ENCODE measurements at places on chromosomes 11 and 22.

DNA sequence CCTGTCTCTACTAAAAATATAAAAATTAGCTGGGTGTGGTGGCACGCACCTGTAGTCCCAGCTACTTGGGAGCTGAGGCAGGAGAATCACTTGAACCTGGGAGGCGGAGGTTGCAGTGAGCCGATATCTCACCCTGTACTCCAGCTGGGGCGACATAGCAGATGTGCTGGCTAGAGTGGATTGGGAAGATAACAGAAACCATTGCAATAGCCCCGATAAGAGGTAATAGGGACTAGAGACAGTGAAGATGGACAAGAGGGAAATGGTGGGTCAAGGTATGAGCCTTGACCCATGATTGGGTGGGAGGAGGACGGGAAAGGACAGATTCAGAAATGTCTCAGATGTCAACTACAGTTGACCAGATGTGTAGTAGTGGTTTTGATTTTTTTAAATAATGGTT is 6.1 kb downstream of the SWAP70 start:
- DNase-seq = no peak

DNA sequence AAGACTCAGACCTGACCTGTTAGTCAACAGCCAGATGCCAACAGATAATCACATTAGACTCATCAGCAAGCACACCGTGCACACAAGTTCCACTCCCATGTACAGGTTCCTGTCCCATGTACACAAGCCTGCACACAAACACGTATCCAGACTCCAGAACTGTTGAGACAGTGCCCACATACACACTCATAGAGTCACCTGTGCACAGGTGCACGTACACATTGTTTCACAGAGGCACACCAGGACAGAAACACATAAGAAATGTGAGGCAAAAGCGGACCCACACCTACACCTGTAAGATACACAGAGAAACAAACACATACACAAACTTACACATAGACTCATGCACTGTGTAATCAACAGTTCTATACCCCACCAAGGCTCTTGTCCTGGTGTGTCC is 2.7 kb upstream of the ZNF74 start:
- no peak for DNase-seq

DNA sequence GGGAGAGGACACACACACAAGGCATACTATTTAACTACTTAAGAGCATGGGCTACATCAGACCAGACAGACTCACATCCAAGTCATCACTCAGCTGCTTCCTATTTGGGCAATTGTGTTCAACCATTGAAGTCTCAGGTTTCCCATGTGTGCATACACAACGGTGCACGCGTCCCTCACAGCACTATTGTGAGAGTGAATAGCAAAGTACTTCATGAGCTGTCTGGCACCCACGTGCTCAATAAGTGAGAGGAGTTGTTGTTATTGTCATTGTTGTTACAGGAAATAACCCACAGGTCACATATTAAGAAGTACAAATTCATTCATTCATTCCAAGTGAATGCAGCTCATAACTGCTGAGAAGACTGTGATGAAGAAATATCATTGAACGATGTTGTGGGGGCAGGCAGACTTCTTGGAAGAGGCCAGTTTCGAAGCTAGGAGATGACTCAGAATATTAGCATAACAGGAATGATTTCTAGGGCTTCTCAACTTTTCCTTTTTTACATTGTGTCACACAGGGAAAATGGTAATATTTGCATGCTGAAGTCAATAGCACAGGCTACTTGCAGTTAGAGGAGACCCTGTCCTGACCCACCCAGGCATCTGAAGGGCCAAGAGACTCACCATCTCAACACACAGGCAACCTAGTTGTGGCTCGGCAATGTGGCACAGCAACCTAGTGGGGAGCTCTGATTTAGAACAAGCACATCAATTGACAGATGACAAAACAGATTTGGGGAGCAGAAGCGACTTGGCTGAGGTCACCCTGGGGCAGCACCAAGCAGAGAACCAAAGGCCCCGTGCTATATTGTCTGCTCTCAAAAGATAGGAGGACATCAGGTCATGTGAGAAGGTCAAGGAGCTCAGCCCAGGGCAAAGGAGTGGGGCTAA is 606.0 kb downstream of the BUD13 start:
- no peak for DNase-seq

DNA sequence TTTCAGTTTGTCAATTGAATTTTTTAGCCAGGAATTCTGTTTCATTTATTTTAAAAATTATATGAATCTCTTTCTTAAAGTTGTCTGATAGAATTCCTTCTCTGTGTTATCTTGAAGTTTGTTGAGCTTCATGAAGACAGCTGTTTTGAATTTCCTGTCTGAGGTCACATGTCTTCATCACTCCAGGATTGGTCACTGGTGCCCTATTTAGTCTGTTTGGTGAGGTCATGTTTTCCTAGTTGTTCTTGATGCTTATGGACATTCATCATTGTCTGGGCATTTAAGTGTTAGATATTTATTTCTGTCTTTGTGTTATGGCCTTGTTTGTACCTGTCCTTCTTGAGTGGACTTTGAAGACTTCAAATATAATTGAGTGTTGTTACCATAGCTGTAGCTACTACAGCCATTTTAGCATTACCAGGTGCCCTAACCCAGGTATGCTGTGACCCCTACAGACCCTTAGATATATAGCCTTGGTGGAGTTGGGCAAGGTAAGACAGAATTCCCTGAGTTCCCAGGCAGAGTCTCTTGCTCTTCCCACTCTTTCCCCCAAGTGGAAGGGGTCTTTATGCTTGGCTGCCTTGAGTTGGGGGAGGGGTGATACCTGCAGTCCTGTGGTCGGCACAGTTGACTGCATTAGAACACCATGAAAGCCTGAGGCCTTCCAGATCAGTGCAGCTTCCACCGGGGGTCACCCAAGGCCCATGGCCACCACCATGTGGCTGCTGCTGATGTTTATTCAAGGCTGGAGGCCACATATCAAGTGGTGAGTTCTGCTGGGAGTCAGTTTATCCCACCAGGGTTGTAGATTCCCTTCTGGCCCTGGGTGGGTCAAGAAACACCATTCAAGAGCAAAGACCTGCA is 229.6 kb downstream of the DYNC2H1 start:
- DNase-seq = peak; percentile 41

DNA sequence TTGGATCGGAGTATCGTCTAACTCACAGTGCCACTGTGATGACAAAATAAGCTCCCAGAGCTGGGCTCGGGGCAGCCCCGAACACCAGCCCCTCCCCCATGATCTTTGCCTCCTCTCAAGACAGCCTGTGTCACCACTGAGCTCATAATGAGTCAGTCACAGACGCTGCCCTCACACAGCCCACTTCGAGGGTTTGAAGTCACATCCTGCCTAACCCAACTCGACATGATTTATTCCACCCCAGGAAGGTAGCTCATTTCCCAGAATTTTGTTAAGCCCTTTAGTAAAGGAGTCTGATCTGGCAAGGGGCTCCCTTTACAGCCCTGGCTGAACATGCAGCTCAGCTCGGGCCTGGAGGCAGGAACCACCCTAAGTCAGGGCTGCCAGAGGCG is 22.8 kb downstream of the MYH9 start:
- peak; percentile 77 for DNase-seq

DNA sequence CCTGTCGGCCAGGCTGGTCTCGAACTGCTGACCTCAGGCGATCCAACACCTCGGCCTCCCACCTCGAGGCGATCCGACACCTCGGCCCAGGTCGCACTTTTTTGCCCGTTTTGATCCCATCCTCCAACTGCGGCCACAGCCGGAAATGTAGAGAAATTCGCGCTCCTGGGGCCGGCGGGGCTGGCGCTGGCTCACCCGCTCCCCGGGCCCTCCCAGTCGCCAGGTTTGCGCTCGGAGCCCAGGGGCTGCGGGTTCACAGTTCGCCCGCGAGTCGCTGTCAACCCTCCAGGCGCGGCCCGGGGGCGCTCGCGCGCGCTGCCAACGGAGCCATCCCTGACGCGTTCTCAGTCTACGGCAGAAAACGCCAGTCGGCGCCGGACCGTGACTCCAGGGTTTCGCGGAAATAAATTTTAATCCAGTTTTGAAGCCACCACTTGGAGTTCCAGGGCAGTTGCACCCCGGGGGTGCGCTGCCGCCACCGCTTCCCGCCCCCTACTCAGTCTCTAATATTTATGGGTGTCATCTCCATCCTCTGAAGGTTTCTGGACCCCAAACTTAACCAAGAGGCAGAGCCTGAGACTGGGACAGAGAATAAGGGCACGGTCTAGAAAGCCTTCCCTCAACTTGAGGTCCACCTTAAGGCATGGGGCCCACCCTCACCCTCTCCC is 1.5 kb upstream of the KLHDC7B start:
- DNase-seq = peak; percentile 89

- peak; percentile 83 for DNase-seq
Observed at GRCh38 chr22:32473388-32473952, 1.1 kb upstream of the FBXO7 start.

Measured in hematopoietic multipotent progenitor cell treated with erythropoietin and hydrocortisone succinate and interleukin-3 and kit ligand, for 4 days (in vitro differentiated cells).